ENCODE measurements at places on chromosomes 7 and 10. TPM values are rescaled to one million over a fixed set of nuclear protein-coding genes. Genes with fewer than 3 reads are reported as not detected.

The ETV1 gene
- total RNA-seq = 7.8 TPM

The CACNA2D1 gene
- total RNA-seq = 54.6 TPM

The OR13A1 gene
- total RNA-seq = not detected

The ABLIM1 gene
- total RNA-seq = 28.6 TPM

The AGAP9 gene
- total RNA-seq = 1.6 TPM

The ZSWIM8 gene
- total RNA-seq = 29.0 TPM

The UNCX gene
- not detected for total RNA-seq

The STX1A gene
- 21.1 TPM for total RNA-seq

The CUL1 gene
- total RNA-seq = 42.6 TPM

The UCN3 gene
- total RNA-seq = not detected

The TWIST1 gene
- not detected for total RNA-seq

The GNAT3 gene
- not detected for total RNA-seq

The NKX6-2 gene
- total RNA-seq = not detected

The C1GALT1 gene
- total RNA-seq = 20.7 TPM

The SLC35G1 gene
- total RNA-seq = 4.2 TPM

The ADAM8 gene
- 1.1 TPM for total RNA-seq

The TMEM139 gene
- 0.61 TPM for total RNA-seq

The GHRHR gene
- not detected for total RNA-seq

The SLC13A1 gene
- total RNA-seq = not detected

The OR6V1 gene
- not detected for total RNA-seq

The DMBT1 gene
- not detected for total RNA-seq

The LIPN gene
- not detected for total RNA-seq

The PROSER2 gene
- 6.5 TPM for total RNA-seq

The TSPAN33 gene
- total RNA-seq = 0.30 TPM

The ACTL6B gene
- total RNA-seq = not detected

The KCNH2 gene
- total RNA-seq = 0.15 TPM

The BLNK gene
- total RNA-seq = not detected

The EEPD1 gene
- total RNA-seq = 0.32 TPM

The VOPP1 gene
- total RNA-seq = 103 TPM

The SVOPL gene
- not detected for total RNA-seq

The CADPS2 gene
- total RNA-seq = 47.7 TPM

The LANCL2 gene
- 13.5 TPM for total RNA-seq

The MALSU1 gene
- 59.1 TPM for total RNA-seq

The ACADSB gene
- total RNA-seq = 4.9 TPM

The FKBP6 gene
- total RNA-seq = not detected

The WDR37 gene
- 17.0 TPM for total RNA-seq

The SLC25A13 gene
- 27.3 TPM for total RNA-seq

The ZPBP gene
- total RNA-seq = not detected

The NPY gene
- total RNA-seq = not detected

The PDK4 gene
- total RNA-seq = 2.9 TPM

The SH2D4B gene
- total RNA-seq = 0.30 TPM

The HOXA9 gene
- 28.9 TPM for total RNA-seq

The ERV3-1 gene
- 5.3 TPM for total RNA-seq

The LBX1 gene
- total RNA-seq = not detected

The TM9SF3 gene
- total RNA-seq = 174 TPM

The METTL2B gene
- 51.5 TPM for total RNA-seq

The CTNNA3 gene
- not detected for total RNA-seq

The DRGX gene
- total RNA-seq = not detected

The ARHGAP12 gene
- 35.7 TPM for total RNA-seq

The SSMEM1 gene
- not detected for total RNA-seq

The GNAI1 gene
- total RNA-seq = 13.3 TPM

The HMX2 gene
- total RNA-seq = not detected

The GRM3 gene
- total RNA-seq = not detected

The COL13A1 gene
- 37.2 TPM for total RNA-seq
